Activated naive CD4-positive, alpha-beta T cell treated with anti-CD3 and anti-CD28 coated beads, Interleukin-2, amount 10 ng/mL, durations not matched to agents 7 days and 5 days (primary cell): ENCODE measurements at places on chromosomes 16 and 17.

DNA sequence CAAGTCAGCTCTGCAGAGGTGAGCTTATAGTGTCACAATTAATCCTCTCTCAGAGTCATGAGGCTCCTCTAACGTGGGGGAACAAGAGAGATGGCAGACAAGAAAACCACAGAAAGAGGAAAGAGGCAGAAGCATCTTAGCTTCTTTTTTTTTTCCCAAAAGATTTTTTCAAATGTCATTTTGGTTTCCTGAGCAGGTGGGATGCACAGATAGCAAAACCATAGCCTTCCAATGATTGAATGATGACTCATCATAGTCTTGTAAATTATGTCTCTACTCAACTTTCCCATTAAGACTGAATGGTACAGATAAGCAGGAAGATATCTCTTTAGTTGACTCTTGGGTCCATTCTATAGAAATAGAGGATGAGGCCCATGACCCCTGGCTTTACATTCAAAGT lies 162.8 kb upstream of the ZFHX3 start:
- DNase-seq: no peak

- no peak for DNase-seq
Measured at GRCh38 chr17:43945074-43945829, 3.0 kb upstream of the PPY start.

- no peak for DNase-seq
Measured at GRCh38 chr17:9087921-9088320, 66.6 kb downstream of the NTN1 start.

- DNase-seq: peak; percentile 64
Measured at GRCh38 chr17:73645050-73645871, 1.0 kb upstream of the SDK2 start.

DNA sequence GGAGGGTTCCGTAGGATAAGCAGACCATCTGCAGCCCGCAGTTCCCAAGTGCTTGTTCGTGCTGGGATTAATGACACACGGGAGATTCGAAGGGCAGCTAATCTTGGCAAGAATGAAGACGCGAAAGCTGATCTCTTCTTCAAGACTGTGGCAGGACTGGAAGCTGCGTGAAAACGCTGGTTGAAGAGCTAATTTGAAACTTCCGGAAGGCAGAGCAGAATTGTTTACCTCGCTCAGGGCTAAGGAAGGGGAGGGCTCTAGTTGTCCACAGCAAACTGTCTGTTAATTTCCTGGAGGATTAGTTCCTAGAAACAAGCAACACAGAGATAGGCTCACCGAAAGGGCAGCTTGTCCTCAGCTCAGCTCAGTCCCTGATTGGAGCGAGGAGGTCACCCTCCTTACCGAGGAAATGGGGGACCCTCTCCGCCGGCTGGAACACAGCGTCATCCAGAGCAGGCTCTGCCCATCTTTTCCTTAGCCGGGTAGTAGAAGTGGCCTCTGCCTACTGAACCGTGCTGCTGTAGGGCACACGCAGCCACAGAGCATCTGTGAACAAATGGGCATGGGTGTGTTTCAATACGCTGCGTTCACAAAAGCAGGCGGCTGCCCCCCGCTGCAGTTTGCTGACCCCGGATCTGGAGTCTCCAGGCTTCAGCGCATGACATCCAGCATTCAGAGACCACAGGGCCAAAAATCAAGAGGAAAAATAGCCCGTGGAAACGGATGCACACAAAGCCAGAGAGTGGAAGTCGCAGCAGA lies 16.7 kb upstream of the BAIAP2 start:
- DNase-seq: peak; percentile 73

GRCh38 chr17:58052945-58053715 lies 30.1 kb upstream of the DYNLL2 start:
- no peak for DNase-seq

DNA sequence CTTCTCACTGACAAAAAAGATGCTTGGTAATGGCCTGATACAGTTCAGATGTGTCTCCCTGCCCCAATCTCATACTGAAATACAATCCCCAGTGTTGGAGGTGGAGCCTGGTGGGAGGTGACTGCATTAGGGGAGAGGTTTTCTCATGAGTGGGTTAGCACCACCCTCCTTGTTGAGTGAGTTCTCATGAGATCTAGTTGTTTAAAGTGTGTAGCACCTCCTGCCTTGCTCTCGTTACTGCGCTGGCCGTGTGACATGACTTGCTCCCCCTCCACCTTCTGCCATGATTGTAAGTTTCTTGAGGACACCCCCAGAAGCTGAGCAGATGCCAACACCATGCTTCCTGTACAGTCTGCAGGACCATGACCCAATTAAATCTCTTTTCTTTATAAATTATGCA lies 5.0 kb downstream of the TSR1 start:
- DNase-seq: no peak

- DNase-seq: no peak
Measured at GRCh38 chr17:63644846-63645245, 22.6 kb downstream of the MAP3K3 start.

DNA sequence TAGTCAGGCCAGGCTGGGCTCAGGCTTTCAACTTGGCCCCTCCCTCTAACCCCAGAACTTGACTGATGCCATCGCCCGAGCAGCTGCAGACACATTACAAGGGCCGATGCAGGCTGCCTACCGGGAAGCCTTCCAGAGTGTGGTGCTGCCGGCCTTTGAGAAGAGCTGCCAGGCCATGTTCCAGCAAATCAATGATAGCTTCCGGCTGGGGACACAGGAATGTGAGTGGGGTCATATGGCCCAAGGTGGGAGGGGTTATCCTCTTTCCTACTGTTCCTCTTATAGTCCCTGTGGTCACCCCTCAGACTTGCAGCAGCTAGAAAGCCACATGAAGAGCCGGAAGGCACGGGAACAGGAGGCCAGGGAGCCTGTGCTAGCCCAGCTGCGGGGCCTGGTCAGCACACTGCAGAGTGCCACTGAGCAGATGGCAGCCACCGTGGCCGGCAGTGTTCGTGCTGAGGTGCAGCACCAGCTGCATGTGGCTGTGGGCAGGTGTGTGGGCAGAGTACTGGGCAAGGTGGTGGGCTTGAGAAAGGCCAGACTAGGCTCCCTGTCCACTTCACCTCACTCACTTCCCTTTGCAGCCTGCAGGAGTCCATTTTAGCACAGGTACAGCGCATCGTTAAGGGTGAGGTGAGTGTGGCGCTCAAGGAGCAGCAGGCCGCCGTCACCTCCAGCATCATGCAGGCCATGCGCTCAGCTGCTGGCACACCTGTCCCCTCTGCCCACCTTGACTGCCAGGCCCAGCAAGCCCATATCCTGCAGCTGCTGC lies 2.1 kb upstream of the NRN1L start:
- DNase-seq: no peak
